Left lung (tissue), 14 donors: ENCODE measurements at places on chromosomes 5 and 9. TPM values are rescaled to one million over a fixed set of nuclear protein-coding genes. Genes with fewer than 3 reads are reported as not detected.

- no peak for DNase-seq
These were observed 528.8 kb downstream of the CSNK1G3 start for GRCh38 chr5:124040799-124041198.

DNA sequence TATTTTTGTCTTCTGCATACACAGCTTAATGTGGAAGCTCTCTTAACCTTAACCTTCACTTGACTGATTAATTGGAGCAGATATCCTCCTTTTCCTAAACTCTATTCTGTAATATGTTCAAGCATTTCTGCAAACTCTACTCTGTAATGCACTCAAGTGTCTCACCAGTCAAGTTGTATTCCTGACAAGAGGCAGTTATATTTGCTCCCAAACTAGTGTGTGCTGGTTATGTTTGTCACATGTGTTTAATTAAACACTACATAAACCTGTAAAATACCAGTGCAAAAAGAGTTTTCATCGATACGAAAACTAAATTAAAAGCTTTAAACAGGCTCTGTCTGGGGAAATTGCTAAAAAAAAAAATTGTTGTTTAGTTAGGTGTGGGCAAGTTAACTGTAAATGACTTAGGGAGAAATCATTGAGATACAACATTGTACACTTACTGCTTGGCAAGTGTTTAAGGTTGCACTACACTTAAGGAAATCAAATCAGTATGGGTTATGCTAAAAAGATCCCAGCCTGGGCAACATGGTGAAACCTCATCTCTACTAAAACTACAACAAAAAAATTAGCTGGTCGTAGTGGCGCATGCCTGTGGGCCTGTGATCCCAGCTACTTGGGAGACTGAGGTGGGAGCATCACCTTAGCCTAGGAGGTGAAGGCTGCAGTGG lies 6.7 kb downstream of the FAF2 start:
- peak; percentile 50 for DNase-seq

The TMEM161B gene
- polyA plus RNA-seq, result 26.5 TPM

DNA sequence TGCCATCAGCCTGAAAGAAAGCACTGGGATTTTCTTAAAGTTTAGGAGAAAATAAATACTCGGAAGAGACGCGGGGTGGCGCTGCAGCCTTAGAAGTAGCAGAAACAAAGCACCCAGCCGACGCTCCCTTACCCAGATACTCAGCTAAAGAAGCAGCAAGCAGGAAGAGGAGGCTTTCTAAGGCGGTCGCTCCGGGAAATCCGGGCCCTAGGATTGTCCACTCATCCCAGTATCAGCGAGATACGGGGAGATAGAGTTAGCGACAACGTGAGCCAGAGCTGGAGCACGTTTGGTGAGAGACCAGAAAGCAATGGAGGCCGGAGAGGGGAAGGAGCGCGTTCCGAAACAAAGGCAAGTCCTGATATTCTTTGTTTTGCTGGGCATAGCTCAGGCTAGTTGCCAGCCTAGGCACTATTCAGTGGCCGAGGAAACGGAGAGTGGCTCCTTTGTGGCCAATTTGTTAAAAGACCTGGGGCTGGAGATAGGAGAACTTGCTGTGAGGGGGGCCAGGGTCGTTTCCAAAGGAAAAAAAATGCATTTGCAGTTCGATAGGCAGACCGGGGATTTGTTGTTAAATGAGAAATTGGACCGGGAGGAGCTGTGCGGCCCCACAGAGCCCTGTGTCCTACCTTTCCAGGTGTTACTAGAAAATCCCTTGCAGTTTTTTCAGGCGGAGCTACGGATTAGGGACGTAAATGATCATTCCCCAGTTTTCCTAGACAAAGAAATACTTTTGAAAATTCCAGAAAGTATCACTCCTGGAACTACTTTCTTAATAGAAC lies at the start of gene PCDHB2:
TSS of gene PCDHB2 (plus strand) at position 135 of the 782 bp plus-strand sequence. CDS start at position 311, 176 bp downstream.
- no peak for DNase-seq

DNA sequence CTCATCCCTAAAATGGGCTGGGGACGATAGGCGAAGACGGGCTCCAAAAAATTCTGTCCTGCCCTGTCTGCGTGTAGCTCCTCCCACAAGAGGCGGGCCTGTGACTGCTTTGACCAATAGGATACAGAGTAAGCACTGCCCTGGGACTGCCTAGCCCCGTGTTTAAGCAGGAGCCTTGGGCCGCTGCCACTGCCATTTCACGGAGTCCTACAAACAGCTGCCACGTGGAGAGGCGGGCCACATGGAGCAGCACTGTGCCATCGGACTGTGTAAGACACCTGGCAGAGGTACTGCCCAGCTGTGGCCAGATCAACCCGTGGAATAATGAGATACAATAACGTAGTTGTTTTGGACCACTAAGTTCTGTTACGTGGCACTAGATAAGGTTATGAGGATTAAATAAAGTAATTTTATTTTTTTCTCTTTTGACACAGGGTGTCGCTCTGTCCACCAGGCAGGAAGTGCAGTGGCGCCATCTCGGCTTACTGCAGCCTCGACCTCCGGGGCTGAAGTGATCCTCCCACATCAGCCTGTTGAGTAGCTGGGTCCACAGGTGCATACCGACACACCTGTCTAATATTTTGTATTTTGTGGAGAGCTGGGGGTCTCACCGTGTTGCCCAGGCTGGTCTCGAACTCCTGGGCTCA lies 87.2 kb downstream of the LMNB1 start:
- no peak for DNase-seq

The LCN15 gene
- 0.18 TPM for polyA plus RNA-seq

GRCh38 chr5:43772764-43773477 lies 169.9 kb downstream of the NNT start:
- peak; percentile 49 for DNase-seq

DNA sequence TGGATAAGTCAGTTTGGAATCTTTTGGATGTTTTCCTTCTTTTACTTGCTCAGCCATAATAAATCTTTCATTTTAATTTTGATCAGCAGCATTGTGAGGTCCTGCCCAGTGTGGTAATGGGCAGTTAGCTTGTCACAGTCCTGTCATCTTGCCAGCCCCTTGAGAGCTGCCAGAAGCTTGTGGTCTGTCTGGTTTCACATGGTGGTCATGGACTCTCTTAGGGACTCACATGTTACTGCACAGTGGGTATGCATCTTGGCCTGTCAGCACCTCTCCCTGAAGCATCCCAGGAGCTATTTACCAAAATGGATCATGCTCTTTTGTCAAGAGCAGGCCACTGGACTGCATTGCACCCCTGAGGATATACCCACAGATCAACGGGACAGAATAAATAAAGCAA lies 60.3 kb downstream of the DAPK1 start:
- no peak for DNase-seq

The CCNJL gene
- 9.3 TPM for polyA plus RNA-seq

The TPPP gene
- 8.4 TPM for polyA plus RNA-seq
